ENCODE measurements at places on chromosomes 2 and 18.
A peak's percentile ranks its signal among the peaks of the same experiment; 100 is the strongest.

DNA sequence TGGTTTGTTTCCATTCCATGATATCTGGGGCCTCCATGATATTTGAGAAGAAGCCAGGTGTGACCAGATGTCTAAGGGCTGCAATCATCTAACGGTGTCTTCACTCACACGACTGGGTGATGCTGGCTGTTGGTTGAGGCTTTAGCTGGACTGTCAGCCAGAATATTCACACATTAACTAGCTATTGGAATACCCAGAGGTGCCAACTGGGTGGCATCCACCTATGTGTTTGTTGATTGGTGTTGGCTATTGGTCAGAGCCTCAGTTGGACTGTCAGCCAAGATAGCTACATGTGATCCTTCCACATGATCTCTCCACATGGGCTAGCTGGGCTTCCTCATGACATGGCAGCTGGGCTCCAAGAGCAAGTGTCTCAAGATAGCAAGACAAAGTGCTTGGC, 117.4 kb downstream of the CDCA7 start:
- no peak for DNase-seq

DNA sequence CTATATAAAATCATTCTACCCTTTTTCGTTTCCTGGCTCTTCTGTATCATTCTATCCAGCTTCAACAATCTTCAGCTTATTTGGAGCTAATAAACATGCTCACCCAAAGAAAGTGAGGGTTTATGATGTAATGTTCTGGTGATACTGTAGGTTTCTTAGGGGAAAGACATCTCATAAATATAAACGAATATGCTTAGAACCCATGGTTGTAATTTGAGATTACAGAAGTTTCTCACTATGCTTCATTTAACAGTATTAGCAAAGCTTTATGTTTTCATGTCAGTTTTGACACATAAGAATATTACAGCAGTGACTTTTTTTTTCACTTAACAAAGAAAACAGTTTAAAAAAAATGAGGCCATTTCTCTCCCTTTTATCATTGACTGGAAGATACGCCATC, 11.8 kb upstream of the PEX13 start:
- DNase-seq = no peak

DNA sequence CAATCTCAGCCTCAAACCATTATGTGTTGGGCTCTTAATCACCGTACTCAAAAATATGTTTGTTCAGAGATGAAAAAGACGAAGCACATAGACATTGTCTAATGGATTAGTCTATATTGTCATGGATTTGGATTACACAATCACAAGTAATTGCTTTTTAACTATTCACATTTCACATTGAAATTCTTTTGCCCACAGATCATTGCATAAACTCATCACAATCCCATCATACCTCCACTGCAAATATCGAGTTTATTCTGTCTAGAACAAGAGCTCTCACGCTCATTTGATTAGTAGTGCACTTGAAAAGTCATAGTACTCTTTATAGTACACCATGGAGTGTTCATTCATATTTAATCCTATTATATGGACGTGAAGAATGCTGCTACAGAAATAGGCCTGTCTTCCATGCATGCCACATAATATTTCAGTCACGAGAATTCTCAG, 97.9 kb upstream of the SOX11 start:
- no peak for DNase-seq

GRCh38 chr18:34122724-34123334, 101.9 kb downstream of the NOL4 start:
- DNase-seq = no peak

- DNase-seq = no peak
Measured at GRCh38 chr18:48840491-48840877, 110.3 kb downstream of the SMAD7 start.

DNA sequence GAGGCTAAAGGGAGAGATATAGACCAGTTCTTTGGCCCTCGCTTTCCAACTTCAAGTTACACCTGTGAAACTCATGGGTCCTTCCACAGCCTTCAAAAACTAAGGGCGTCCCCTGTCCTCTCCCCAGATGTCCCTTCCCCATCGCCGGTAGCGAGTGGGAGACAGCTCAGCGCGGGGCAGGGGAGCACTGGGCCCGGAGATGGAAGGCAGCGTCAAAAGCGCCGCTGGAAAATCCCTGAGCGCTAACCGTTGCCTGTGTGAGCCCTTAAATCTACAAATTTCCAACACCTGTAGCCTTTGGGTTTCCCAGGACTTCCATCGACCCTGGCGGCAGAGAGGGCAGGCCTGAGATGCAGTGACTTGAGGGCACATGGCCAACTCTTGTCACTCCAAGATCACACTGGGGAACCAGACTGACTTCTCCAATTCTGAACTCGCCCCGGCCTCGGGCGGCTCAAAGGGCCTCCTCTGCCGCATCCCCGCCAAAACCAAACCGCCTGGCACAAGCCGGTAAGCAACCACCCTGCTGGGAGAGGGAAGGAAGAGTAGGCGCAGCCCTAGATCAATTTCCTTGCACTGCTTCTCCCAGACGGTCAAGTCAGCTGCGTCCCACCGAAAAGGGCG, 879 bp upstream of the EPAS1 start:
- no peak for DNase-seq

DNA sequence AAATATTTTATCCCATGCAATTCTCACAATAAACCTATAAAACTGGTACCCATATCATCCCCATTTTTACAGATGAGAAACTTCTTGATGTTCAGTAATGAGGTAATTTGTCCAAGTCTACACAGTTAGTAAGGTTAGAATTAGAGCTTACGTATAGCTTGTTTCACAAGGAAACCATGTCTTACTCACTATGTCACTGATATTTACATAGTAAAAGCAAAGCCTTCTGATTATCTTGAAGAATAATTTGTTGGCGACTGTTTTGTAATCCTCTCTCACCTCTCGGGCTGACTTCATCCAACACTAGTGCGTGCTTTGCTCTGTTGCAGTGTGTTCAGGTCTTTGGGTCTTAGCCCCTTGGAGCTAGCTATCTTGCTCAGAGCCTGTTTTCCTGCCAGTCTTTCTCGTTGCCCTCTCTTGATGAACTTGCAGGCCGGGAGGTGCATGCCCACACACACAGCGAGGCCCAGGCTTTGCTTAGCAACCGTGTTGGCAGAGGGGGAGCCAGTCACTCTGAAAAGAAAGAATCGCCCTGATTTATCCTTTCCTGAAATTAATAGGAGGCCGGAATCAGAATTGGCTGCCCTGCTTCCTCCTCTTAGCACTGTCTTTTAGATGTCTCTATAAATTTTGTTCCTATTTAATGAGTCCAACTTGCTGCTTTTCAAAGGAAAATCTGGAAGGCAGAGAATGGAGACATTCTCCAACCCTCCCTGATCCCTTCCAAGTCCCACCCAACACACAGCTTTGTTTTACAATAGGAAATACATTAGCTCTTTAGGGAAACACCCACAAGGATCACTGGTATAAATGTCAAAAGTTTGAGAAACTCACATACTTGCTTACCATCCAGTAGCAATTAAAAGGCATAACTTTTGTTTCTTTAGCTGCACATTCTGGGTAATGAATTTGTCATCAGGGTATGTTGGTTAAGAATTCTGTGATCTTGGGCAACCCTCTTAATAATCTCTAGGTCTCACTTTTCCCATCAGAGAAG, 97.6 kb upstream of the SEC11C start:
- no peak for DNase-seq

GRCh38 chr2:238645095-238645494, 202.8 kb upstream of the TWIST2 start:
- no peak for DNase-seq

- DNase-seq = no peak
Measured at GRCh38 chr2:152097290-152097800, 1.5 kb downstream of the CACNB4 start.

DNA sequence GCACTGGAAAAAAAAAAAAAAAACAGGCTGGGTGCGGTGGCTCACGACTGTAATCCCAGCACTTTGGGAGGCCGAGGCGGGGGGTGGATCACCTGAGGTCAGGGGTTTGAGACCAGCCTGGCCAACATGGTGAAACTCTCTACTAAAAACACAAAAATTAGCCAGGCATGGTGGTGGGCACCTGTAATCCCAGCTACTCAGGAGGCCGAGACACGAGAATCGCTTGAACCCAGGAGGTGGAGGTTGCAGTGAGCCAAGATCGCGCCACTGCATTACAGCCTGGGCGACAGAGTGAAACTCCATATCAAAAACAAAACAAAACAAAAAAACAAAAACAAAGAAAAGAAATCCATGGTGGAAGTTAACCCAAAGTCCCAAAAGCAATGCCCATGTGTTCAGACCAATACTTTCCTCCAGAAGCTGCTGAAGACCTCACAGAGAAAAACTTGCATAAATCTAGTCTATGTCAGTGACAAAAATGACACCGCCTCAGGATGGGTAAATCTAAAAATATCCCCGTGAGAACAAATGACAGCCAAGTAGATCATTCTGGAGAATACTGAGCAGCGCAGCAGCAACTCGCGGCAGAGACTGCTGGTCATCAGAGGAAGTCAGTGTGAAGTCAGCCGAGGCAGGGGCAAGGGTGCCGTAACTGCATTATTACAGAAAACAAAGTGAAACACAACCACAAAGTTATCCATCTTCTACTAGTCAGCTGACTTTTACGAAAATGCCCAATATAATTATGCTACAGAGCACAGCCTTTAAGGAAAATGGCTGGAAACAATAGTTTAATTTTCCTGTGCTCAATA, 41.0 kb downstream of the LPIN2 start:
- DNase-seq = peak; percentile 62

DNA sequence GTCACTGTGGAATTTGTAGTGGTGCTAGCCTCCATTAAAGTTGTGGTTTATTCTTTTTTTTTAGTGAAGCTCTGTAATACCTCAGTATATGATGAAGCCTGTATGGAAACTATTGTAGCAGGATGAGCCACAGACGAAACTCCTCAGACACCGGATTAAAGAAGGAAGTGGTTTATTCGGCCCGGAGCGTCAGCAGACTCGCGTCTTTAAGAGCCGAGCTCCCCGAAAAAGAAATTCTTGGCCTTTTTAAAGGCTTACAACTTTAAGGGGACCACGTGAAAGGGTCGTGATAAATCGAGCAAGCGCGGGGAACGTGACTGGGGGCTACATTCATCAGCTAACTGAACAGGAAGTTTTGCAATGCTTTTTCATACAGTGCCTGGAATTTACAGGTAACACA, 8.1 kb upstream of the CCL20 start:
- no peak for DNase-seq

GRCh38 chr2:236622660-236623059, 53.0 kb downstream of the ACKR3 start:
- DNase-seq = no peak

- no peak for DNase-seq
Measured at GRCh38 chr2:381941-382727, 94.2 kb upstream of the ALKAL2 start.

GRCh38 chr2:65031341-65032018, 24.7 kb upstream of the CEP68 start:
- DNase-seq = no peak

GRCh38 chr2:173998386-173998785, 33.2 kb upstream of the SP3 start:
- DNase-seq = no peak

DNA sequence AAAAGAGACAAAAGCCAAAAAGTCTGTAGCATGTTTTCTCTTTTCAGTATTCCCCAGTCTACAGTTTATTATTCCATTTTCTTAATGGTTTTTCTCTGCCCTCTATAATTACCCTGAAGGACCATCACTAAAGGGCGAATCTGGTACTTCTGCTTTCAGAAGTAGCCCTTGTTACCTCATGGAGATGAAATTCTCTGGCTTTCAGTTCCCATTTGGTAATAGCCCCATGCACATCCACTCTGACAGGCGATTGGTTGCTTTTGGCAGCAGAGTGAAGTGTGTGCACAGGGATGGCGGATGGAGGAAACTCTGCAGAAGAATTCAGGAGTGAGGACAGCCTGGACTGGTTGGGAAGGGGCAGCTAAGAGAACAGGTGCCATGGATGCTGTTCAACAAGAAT, 66.3 kb upstream of the NABP1 start:
- no peak for DNase-seq

- DNase-seq = no peak
Measured at GRCh38 chr2:183088061-183088460, 9.5 kb downstream of the DUSP19 start.

DNA sequence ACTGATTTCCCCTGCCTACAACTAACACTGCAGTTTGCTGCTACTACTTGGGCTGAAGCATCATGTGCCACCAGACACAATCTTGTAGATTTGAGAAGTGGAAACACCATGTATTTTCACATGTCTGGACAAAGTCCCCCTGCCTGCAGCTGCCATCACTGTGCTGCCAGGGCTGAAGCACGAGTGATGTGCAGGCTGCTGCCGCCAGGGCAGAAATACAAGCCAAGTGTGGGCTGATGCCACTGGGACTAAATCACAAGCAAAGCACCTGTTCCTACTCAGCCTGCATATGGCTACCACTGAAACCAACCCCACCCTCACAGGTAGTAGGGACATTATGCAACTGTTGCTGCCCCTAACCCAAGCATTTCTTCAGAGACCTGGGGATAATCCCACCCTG, 179.5 kb upstream of the SLC35G4 start:
- no peak for DNase-seq

DNA sequence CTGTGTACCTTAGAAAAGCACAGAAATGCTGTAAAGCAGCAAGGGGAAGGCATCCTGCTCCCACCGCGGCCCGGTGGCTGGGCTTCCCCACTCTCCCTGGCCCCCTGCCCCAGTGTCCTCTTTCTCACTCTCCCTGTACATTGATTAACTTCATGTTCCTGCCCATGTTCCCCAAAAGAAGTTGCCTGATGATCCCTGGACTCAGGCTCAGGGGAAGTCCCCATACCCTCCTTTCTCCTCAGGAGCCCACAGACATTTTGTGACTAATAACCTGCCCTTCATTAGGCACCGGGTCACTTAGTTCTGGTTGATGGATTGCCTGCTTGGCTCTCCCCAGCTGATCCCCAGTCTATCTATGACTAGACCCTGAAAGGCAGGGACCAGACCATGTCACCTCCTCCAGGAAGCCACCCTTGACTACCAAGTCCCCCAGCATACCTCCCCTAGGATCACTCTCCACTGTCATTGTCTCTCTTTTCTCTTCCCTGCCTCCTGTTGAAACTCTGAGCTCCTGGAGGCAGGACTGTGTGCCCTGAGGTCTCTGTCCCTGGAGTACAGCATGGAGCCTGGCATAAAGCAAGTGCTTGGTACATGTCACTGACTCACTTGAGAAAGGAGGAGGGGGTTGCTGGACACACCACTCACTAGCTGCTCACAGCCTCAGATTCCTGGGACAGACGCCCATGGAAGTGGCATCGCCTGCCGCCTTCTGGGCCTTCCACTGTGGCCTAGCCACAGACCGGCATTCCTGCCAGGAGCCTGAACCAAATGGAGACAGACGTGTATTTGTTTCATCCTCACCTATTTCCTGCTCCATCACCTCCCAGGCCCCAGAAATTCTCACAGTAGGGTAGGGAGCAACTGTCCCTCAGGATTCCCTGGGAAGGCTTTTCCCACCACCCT, 13.5 kb downstream of the MALL start:
- DNase-seq = no peak

DNA sequence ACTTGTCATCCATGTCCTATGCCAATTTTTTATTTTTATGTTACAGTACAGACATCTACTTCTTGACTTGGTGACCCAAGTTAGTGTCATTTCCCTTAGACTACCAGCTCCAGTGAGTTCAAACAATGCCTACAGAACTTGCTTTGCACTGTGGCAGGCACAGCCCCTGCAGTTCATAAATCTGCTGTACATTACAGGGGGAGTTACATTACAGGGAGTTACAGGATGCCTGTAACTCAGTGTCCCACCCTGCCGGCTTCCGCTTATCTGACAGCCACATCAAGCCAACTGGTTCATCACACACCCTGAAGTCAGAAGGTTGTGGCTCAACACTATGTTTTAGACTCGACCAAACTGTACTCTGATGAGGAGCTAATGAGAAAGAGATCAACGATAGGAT, 7.8 kb upstream of the NPAS2 start:
- DNase-seq = no peak

- DNase-seq = no peak
Measured at GRCh38 chr2:190482451-190482850, 52.1 kb downstream of the NEMP2 start.

GRCh38 chr18:74937291-74937690, 271.6 kb downstream of the PTGR3 start:
- DNase-seq = no peak

All from effector CD4-positive, alpha-beta T cell (primary cell).